HTR-8/SVneo (cell line): ENCODE measurements at places on chromosomes 3 and 15.

DNA sequence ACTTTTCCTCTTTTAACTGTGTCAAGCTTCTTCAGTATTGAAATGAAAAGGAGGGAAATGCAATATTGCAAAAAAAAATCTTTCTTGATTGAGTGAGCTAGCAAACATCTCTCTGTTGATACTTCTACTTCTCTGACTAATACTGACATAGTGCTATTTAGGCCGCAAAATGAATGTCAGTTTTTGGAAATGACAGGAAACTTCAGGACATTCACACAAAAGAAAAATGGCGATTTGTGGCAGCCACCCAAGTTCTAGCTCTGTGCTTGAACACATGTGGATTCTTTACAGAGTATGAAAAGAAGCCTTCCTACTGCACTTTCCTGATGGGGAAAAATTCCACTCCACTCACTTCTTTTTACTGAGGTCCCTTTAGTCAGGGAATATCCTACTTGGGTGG, 486.8 kb upstream of the ALCAM start:
- no peak for DNase-seq

DNA sequence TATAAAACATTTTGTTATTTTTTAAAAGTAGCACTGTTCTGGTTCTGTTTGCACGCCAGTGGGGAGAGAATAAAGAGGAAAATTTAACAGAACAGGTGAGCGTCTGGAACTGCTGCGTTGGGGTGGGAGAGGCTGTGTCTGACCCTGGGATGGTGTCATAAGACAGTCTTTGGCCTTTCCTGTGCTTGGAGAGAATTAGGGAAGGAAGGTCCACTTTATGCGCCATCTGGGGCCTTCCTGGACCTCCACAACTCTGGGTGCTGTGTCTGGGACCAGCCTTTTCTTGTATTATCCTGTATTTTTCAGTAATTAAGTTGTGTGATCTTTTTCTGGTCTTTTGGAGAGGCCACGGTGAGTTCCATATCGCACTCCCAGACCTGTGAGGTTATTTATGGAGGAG, 3.3 kb downstream of the FAM43A start:
- no peak for DNase-seq

GRCh38 chr15:90610190-90610589, 80.5 kb downstream of the CRTC3 start:
- no peak for DNase-seq

DNA sequence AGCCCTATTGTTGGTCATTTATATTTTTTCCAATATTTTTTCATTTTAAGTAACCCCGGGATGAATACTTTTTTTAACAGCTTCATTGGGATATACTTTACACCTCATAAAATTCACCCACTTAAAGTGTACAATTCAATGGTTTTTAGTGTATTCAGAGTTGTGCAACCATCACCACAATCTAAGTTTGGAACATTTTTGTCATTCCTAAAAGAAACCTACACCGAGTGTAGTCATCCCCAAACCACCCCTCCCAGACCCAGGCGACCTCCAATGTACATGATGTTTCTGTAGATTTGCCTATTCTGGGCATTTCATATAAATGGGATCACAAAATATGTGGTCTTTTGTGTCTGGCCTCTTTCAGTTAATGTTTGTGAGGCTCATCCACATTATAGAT, 118.3 kb upstream of the FRMD4B start:
- no peak for DNase-seq

DNA sequence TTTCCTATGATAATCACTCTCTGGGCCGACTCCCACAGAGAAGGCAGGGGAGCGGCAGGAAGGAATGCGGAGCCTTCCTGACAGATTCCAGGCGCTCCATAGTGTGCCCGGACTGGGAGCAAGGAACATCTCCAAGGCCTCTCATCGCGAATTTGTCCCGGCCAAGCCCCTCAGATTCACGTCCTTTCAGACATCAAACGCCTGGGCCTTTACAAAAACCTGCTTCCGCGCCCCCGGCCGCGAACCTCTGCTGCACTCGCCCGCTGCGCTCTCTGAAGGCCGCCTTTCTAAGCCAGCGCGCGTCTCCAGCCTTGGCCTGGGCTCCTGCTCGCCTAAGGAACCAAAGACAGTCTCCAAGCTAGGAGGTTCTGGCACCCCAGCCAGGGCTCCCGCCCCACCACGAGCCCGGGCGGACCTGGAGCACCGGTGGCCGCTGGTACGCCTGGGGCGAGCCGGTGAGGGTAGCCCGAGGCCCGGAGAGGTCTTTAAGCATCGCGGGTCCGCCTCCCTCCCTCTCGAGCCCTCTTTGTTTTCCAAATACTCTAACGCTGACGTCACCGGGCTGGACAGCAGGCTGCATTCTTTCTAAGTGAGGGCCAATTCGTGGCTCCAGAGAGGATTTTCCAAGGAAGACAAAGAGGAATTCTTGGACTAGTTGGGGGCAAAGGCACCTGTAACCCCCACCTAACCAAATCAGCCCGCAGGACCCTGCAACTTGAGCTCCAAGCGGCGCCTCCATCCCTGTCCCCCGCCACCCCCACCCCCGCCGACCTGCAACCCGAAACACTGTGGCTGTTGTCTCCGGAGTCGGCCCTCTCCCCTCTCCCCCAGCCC, 759 bp downstream of the AMOTL2 start:
- DNase-seq, result peak; percentile 72

- no peak for DNase-seq
Measured at GRCh38 chr3:159114582-159114981, 312.7 kb downstream of the MFSD1 start.

DNA sequence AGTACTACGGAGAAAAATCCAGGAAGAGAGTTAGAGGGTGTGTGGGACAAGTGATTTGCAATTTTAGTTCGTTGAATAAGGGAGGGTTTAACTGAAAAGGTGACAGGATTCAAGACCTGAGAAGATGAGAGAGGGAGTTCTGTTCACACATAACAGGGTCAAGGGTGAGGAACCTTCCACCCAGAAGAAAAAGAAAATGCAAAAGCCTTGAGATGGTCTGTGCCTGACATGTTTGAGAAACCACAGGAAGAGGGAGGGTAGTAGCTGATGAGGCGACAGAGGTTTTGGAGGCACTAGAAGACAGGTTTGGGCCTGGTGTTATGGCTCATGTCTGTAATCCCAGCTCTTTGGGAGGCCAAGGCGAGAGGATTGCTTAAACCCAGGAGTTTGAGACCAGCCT, 591 bp upstream of the SLC25A20 start:
- no peak for DNase-seq

GRCh38 chr15:95449230-95449628, 881.3 kb upstream of the NR2F2 start:
- DNase-seq, result no peak

- no peak for DNase-seq
Measured at GRCh38 chr3:115512565-115513415, 110.5 kb upstream of the GAP43 start.

- no peak for DNase-seq
Measured at GRCh38 chr3:72297481-72297880, 512.5 kb upstream of the PROK2 start.

DNA sequence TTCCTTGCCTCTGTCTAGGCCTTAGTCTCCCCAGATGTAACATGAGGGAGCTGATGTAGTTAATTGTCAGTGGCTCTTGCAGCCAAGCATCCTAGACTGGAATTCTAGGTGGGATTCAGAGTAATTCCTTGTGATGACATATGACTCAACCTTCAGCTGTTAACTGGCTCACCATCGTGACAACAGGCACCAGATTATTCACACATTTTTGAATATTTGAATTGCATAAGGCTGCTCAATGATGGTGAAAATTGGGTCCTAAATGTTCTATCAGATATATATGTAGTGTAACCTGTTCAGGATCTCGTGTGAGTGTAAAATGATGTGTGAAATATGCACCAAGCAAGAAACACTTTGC, 405.1 kb downstream of the LPP start:
- no peak for DNase-seq
